ENCODE measurements at places on chromosomes 7 and 10.
A peak's percentile ranks its signal among the peaks of the same experiment; 100 is the strongest.

DNA sequence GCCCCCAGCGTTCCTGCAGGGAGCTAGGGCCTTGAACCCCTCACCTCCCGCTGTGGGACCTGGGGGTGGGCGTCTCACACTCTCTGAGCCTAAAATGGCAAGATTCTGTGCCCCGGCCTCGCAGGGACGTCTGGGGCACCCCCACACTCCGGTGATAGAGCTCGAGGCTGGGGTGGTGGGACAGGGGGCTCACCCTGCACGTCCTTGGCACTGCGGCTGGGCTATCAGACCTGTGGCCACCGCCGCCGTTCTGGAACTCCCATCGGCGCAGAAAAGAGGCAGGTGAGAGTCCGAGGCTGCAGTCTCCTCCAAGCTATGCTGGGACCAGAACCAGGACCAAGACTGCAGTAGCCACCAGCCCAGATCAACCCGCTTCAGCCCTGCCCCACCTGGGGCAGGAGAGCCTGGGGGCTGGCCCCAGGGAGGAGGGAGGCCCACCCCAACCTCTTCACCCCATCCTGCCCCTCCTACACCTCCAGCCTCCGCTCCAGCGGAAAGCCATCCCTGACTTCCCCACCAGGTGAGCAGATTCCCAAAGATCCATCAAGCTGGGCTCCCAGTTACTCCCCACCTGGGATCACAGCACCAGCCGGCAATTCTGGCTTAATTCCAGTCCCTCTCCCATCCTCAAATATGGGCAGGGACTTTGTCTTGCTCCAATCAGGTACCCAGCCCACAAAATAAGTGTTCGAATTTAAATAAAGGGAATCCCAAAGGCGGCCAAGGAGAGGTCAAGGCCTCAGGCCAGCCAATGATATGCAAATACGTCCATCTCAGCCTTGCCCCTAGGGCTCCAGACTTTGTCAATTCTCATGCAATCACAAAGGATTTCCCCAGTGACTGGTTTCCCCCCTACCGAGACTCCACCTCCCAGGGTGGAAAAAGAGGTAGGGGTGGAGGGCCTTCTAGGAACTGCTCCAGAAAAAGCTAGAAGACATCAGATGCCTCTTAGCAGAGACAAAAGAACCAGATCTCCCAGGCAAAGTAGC lies 16.4 kb downstream of the TNRC18 start:
- DNase-seq, result no peak

DNA sequence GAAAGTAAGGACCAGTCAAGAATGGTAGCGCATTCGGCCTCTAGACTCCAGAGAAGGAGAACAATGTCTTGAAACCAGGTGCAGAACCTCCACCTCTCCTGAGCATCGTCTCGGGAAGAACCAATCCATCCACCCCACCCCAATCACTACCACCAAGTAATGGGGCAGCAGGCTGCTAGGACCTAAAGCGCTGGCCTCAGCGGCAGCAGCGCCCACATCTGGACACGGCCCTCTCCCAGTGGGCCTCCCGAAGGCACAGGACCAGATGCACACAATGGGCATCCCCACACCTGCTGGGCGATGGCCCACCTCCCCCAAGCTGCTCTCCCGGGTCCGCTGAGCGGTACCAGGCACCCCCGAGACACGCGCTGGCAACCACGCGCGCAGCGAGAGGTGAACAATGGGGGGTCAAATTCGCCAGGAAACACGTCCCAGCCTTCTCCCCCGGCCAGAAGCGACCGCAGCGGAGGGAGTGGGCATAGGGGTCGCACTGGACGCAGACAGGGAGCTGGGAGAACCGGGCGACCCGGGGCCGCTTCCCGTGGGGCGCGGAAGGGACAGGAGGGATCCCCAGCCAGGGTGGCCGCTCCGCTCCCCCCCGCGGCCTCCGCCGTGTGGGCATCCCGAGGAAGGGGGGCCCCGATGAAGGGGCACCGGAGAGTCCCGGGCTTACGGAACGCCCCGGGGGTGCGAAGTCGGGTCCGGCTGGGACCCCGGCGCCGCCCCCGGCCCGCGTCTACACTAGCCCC lies 506 bp downstream of the CTTNBP2 start:
- DNase-seq, result no peak

- DNase-seq, result no peak
These were observed 50.9 kb upstream of the LEP start for GRCh38 chr7:128190051-128190647.

DNA sequence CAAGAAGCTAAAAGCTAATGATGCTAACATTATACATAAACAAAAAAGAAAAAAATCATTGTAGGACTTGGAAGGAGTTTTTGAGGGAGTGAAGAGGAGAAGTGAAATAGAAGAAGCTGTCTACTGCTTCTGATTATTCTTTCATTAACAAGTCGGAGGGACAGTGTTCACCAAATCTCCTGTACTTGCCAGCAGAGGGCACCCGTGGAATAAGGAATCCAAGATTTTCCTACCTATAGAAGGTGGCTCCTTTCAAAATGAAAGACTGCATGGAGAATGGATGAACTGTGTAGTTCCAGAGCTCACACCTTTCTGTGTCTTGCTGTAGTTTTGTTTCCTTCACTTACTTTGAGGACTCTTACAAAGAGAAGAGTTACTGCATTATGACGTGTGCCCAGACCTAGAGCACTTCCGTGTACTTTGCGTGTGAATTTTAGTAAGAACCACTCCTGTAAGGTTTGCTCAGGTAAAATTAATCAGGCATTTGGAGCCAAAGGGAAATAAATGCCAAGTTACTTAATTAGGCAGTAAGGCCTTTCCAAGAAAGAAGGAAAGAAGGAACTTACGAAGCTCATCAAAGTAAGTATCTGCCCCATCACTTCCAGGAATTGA lies 145.1 kb downstream of the SEMA3D start:
- DNase-seq, result peak; percentile 41

- DNase-seq, result peak; percentile 91
These were observed at the start of gene SLC35B4 for GRCh38 chr7:134316539-134317344. Gene SLC35B4, minus strand, starts transcription at chr7:134316930. Its CDS starts 179 bp downstream, at chr7:134316751.

- no peak for DNase-seq
These were observed 4.7 kb upstream of the UNCX start for GRCh38 chr7:1227814-1228544.

- DNase-seq, result no peak
These were observed 241.9 kb downstream of the SLC25A13 start for GRCh38 chr7:96080027-96080426.

All from AG09319 (cell line).